ENCODE measurements at places on chromosomes 6 and 20.

DNA sequence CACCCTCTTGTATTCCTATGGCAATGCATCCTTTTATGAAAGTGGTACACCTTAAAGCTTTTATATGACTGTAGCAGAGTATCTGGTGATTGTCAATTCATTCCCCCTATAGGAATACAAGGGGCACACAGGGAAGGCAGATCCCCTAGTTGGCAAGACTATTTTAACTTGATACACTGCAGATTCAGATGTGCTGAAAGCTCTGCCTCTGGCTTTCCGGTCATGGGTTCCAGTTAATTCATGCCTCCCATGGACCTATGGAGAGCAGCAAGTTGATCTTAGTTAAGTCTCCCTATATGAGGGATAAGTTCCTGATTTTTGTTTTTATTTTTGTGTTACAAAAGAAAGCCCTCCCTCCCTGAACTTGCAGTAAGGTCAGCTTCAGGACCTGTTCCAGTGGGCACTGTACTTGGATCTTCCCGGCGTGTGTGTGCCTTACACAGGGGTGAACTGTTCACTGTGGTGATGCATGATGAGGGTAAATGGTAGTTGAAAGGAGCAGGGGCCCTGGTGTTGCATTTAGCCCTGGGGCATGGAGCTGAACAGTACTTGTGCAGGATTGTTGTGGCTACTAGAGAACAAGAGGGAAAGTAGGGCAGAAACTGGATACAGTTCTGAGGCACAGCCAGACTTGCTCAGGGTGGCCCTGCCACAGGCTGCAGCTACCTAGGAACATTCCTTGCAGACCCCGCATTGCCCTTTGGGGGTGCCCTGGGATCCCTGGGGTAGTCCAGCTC is 292.1 kb downstream of the ESR1 start:
- no peak for DNase-seq

- DNase-seq, result no peak
Measured at GRCh38 chr20:63342561-63343459, 18.3 kb downstream of the CHRNA4 start.

DNA sequence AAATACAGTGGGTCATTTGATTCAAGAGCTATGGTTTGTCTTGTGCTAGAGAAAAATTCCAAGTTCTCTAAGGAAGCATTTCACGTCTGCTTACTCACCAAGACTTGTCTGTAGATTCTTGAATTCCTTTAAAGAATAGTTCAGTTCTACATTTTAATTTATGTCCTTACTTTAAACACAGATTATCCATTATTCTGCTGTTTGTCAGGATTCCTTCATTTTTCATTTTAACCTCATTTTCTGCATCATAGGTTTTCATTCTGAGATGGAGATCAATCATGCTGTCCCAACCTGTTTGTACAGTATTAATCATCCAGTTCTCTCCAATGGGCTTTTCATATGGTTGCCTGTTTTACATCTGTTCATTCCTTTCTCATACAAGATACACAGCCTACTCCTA is 24.5 kb upstream of the POPDC3 start:
- no peak for DNase-seq

GRCh38 chr6:98828941-98829411 is 5.4 kb upstream of the POU3F2 start:
- no peak for DNase-seq

DNA sequence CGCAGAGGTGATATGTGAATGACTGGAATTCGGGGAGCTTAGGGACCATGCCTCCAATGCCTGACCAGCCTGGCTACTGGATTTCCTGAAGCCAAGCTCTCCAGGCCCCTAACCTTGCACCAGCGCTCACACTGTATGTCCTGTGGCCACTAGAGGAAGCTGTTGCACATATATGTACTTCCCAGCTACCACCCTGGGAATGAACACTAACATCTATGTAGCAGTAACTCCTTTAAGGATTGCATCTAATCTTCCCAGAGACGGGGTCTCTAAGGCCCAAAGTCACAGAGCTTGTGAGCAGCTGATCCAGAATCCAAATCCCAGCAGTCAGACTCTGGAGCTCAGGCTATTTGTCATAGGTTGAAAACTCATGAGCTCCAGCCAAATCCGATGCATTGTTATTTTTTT is 20.4 kb upstream of the BPIFB1 start:
- DNase-seq, result no peak

- DNase-seq, result no peak
Measured at GRCh38 chr6:157096522-157096921, 226.8 kb downstream of the TMEM242 start.

- DNase-seq, result no peak
Measured at GRCh38 chr6:163243083-163243482, 171.4 kb upstream of the QKI start.

- DNase-seq, result no peak
Measured at GRCh38 chr6:124203812-124204167, 400.1 kb downstream of the NKAIN2 start.

DNA sequence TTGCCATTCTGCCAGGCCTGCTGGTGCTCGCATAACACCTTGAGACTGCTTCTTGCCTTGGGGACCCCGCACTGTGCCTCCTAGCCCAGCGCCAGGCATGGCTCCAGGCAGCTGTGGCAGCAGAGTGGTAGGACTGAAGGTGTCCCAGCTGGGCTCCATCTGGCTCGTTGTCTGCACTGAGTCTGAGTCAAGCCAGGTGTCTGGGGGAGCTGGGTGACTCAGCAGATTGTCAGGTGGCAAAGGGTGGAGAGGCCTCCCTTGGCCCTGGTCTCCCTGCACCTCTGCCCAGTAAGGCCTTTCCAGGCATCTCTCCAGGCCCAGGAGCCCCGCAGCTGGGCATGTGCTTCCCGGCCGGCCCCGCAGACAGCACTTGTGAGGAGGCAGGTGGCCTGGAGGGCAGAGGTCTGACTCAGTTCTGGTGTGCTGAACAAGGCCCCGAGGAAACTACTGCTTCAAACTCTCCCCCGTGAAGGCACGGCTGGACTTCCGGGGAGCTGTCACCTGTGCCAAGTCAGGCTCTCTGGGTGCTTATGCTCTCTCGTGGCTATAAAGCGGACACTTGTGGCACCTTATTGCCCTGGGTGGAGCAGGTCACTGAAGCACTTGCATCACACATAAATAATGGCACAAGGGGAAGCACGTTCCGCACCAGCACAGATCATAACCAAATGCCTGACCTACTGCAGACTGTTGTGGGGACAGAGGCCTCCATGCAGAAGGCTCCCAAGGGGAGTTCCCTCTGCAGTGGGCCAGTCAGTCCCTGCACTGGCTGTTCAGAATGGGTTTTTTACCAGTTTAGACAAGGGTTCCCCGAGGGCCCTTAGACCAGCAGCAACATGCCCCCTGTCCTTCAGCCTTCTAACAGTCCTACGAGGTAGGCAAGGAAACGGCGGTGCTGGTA is 27.5 kb downstream of the FOXC1 start:
- DNase-seq, result peak; percentile 26

GRCh38 chr6:80250391-80250997 is 144.0 kb downstream of the BCKDHB start:
- no peak for DNase-seq

- peak; percentile 100 for DNase-seq
Measured at GRCh38 chr6:291697-292505, at the start of gene DUSP22. TSS of gene DUSP22 (plus strand) at chr6:292487. CDS start at chr6:292540, 53 bp downstream.

DNA sequence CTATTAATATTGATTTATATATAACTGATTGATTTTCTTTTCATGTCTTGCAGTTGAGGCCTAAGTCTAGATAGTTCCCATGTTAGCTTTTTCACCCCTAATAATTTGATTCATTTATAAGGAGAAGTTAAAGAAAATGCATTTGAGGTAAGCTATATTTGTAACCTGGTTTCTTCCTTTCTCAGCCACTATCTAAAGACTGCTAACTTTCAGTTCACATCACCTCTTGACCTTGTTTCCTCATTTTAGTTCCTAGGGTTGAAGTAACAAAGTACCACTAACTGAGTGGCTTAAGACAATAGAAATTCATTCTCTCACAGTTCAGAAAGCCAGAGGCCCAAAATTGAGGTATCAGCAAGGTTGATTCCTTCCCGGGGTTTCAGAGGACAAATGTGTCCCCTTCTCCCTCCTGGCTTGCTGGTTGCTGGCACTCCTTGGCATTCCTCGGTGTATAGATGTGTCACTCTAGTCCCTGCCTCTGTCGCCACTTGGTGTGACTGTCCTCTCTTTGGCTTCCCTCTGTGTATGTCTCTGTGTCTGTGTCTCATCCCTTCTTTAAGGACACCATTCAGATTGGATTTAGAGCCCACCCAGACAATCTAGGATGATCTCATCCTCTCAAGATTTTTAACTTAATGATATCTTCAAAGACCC is 55.9 kb upstream of the C20orf144 start:
- peak; percentile 54 for DNase-seq

GRCh38 chr6:14165091-14165490 is 47.5 kb downstream of the CD83 start:
- DNase-seq, result no peak

DNA sequence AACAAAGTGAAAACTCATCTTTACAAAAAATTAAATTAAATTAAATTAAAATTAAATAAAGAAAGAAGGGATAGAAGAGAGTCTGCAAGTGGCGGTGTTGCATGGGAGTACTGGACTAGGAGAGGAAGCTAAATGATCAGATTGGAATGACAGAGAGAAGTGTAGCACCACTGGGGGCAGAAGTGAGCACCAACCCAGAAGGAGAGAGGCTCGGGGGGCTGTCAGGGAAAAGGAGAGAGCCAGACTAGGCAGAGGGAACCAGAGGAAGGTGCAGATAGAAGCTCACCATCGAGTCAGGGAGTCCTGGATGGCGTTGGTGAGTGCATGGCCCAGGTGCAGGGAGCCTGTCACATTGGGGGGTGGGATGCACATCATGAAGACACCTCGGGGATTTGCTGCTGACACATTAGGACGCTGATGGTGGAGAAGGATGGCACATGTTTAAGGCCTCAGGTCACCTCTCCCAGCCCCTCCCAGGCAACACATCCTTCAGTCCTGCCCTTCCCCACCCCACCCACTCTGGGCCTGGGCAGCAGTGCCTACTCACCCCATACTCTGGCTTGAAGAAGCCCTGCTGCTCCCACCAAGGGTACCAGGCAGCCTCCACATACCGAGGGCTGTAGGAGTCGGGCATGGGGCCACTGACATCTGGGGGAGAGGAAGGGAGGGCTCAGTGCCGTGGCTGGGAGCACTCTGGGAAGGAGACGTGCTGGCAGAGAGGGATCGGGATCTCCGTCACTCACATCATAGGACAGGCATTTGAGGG is 4.0 kb downstream of the VARS1 start:
- peak; percentile 70 for DNase-seq
